ENCODE measurements at places on chromosomes 1 and 21.
A peak's percentile ranks its signal among the peaks of the same experiment; 100 is the strongest.

GRCh38 chr21:41611966-41612606, 104.1 kb upstream of the TMPRSS2 start:
- DNase-seq = no peak

DNA sequence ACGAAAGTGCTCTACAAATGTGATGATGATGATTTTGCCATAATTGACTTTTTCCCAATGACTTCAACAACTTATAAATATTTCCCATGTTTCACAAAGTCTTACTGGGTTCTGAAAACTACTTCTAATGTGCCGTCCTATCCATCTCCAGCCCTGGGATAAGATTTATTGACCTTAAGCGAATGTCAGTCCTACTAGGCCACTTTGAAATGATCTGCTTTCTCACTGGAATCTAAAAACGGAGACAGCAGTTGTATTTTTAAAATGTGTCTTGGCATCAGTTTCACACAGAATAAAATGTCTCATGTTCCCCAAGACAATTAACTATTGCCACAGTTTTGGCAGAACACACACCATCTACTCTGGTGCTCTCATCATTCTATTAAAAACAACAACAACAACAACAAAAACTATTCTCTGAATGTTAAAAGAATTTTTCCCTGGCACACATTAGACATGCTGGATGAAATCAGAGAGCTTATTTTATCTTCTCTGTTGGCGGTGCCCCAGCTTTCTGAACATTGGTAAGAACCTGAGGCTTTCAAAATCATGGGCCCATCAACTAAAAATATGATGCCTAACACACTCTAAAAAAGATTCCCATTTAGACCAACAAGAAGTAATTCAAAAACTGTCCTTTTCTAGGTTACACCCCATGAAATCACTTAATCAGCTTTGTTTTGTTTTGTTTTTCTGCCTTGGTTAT, 23.1 kb upstream of the DNASE2B start:
- no peak for DNase-seq

GRCh38 chr1:19605967-19606366, 38.1 kb upstream of the NBL1 start:
- peak; percentile 49 for DNase-seq

DNA sequence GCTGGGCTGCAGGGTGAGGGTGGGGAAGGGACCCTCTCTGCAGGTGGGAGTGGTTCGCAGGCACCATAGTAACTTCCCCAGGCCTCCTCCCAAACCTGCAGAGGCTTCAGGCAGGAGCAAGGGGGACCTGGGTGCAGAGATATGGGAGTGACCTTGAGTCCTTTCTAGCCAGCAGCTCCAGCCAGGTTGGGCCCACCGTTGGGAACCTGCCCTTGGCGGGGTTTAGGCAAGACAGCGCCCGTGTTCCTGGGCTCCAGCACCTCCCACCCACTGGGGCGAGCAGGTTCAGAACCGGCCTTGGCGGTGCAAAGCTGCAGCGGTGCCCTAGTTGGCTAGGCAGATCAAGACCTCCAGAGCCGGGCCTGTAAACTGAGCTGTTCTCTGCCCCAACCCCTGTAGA, 2.2 kb upstream of the PRDM16 start:
- no peak for DNase-seq

- DNase-seq = peak; percentile 59
Measured at GRCh38 chr1:9293533-9294404, 1.1 kb downstream of the SPSB1 start.

DNA sequence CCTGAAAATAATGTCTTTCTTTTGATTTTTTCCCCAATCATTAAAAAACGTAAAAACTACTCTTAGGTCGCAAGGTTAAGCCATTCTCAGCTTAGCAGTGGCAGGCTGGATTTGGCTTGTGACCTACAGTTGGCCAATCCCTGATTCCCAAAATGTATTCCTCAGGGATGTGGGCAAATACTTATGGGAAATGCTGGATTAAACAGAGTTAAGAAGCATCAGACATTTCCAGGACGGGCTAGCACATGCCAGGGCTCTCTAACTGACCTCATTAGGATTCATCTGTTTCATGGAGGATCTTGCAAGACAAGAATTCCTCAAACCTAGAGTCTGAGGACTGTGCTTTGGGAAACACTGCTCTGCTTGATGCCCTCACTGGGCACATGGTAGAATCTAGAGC, 982 bp upstream of the IL24 start:
- DNase-seq = no peak

DNA sequence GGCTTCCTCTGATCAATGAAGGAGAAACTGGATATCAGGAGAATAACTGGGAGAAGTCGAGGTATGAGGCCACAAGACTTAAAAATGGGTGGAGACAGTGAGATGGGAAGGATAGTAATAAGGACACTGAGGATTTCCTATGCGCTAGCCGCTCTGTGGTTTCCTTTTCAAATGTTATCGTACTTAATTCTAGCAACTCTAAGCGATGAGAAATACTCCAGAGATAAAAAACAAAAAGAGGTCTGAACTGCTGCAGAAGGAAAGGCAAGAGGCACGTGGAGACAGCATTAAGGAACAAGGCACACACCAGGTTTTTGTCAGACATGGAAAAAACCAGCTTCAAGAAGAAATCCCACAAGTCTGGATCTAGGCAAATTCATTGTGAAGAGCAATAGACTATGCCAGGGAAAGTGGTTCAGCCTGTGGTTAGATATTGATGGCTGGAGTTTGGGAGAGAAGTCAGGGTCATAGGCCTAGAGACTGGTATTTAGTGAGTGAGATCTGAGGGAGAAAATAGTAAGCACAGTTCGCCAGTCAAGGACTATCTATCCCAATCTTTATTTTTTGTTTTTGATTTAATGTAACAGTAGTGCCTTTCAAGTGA, 5.3 kb downstream of the CLCA2 start:
- peak; percentile 17 for DNase-seq

GRCh38 chr1:21938732-21939538, 1.8 kb upstream of the HSPG2 start:
- DNase-seq = no peak

- DNase-seq = no peak
Measured at GRCh38 chr1:11533790-11534787, 55.1 kb downstream of the DISP3 start.

DNA sequence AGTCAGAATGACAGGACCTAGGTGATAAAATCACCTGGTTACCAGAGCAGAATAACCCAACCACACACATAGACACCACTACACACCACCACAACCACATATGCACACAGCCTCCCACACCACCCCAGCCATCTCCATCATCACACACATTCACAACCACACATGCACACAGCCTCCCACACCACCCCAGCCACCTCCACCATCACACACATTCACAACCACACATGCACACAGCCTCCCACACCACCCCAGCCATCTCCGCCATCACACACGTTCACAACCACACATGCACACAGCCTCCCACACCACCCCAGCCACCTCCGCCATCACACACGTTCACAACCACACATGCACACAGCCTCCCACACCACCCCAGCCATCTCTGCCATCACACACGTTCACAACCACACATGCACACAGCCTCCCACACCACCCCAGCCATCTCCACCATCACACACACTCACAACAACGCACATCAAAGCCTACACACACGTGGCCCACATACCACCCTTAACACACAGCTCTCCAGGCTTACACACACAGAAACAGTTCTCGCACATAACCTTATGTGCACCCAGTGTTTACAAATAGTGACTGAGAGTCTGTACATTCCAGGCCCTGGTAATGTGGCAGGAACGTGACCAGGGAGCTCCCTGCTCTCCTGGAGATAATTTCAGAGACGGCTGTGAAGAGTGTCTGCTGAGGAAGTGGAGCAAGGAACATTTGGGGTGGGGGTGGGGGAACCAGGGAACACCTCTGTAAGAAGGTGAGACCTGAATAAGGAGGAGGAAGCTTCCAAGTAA, 3.3 kb upstream of the GJB3 start:
- DNase-seq = no peak

DNA sequence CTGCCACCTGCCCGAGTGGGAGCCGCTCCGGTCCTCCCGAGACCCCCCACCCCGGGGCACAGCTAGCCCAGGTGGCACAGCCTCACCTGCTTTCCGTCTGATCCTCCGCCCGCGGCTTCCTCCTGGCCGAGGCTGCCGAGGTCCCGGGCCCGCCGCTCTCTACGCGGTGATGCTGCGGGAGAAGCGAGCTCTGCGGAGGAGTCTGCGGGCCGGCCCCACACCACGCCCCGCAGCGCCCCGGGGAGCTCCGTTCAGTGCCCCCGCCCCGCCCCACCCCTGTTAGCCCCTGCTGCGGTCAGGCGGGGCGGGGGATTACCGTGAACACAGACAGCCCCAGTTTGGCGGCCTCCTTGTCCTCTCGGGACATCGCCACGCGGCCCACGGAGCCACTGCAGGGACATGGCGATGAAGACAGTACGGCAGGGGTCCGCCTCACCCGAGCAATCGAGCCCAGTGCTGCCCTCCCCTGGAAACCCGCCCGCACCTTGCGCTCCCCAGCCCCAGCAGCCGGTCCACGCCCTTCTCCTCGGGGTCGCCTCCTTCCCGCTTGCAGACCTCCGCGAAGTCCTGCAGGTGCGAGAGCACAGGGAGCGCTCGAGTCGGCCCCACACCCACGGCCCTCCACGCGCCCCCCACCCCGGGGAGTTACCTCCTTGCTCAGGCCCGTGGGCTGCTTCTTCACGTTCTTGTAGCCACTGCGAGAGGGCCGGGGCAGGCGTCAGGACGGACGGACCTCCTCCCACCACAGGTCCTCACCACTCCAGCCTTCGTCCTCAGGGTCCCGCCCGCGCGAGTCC, 933 bp downstream of the C1orf35 start:
- DNase-seq = peak; percentile 40

- peak; percentile 10 for DNase-seq
Measured at GRCh38 chr1:79151006-79151796, 144.7 kb upstream of the ADGRL4 start.

DNA sequence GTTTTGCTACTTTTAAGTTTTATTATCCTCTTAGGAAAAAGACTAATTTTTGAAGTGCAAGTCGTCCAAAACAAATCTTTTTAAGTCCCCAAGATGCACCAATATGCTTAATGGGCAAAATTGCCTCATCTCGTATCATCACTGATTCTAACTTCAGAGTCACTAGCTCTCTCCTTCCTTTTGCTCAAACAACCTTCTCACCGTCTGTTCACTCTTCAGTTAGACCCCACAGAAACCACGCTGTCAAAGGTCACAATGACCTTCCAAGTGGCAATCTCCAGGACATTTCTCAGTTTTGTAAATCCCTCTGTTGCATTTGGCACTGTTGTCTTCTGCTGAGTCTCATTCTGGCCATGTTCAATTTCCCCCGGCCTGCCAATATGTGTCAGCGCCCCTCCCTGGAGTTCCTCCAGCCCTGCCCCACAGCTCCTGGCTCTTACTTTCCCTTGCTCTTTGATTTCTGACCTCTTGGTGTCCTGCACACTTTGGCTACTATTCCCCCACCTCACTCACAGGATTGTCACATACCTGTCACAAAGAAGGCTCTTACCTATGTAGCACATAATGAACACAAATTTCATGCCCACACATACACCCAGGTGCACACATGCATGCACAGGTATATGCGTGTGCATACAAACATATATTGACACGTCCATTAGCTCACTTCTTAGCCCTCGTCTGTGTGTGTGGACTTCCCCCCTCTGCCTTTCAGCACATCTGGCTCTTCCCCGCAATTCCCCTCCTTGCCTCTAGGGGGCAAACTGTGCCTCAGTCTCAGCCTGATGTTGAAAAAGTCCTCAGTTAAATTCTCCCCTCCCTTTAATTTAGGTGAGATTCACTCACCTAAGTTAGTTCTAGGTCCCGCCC, 354.0 kb upstream of the DUSP10 start:
- peak; percentile 28 for DNase-seq

DNA sequence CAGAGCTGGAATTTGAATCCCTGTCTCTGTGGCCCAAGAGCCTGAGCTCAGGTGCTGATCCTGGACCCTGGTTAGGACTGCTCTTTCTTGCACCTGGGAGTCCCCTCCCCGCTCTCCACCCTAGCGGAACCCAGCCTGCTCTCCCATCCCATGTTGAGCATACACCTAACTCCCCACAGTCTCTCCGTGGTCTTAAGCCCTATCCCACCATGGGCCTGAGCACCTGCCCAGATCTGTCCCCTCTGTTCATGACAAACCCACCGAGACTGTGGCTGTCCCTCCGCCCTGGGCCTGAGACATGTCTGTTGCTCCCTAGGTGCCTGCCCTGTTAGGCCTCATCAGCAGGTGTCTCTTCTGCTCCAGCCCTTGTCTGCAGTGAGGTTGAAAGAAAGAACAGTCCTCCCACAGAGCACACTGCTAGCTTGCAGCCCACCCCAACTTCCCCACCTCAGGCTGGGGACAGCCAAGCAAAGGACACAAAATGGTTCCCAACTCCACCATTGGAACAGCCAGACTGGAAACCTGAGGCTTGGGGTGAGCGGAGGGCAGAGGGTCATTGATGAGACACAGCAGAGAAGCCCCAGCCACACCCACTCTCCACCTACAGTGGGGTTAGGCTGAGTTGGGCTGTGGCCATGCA, 118.5 kb downstream of the MATN1 start:
- no peak for DNase-seq

DNA sequence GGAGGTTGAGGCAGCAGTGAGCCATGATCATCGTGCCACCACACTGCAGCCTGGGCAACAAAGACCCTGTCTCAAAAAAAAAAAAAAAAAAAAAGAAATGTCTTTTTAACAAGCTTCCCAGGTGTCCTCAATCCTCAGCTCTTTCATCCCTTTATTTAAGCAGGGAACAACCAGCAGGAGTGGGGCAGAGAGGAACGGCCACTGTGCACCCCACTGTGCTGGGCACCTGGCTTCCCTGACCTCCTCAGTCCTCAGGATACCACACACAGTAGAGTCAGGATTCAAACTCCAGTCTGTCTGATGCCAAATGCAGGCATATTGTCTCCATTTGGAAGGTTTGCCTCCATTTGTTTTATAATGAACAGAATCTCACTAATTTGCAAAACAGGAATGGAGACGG, 19.8 kb upstream of the PTAFR start:
- DNase-seq = no peak

DNA sequence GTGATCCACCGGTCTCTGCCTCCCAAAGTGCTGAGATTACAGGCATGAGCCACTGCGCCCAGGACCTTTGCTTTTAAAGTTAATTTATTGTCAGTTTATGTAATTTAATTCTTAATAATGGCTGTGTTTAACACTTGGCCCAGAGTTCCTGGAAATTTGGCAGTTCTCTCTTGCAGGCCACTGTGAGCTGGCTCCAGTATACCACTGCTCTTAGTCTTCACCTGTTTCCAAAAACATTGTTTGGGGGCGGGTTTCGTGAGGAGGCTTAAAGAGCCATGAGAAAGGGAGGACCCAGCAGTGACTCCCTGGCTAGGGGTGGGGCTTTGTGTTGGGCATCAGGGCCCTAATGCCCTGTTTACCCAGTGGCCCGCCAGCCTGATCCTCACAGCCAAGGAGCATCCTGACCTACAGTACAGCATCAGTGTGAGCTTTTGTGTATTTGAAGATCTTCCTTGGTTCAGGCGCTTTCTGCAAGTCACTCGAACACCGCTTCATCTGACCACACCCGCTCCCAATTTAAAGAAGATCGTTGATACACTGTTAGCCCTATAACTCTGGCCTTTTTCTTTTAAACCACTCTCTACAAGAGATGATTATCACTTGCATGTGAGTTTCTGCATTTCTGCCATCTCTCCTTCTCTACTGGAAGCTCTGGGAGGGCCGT, 12.0 kb upstream of the BGLAP start:
- no peak for DNase-seq
